AG04450 (cell line): ENCODE measurements at places on chromosomes 16 and 17.
A peak's percentile ranks its signal among the peaks of the same experiment; 100 is the strongest.

GRCh38 chr16:74888888-74889287 is 96.0 kb downstream of the WDR59 start:
- no peak for DNase-seq

- no peak for DNase-seq
Measured at GRCh38 chr16:59116744-59117143, 382.6 kb upstream of the GOT2 start.

GRCh38 chr16:1839554-1839953 is 12.5 kb downstream of the FAHD1 start:
- DNase-seq = peak; percentile 11

- DNase-seq = no peak
Measured at GRCh38 chr17:16001226-16001897, 1.7 kb downstream of the TTC19 start.

DNA sequence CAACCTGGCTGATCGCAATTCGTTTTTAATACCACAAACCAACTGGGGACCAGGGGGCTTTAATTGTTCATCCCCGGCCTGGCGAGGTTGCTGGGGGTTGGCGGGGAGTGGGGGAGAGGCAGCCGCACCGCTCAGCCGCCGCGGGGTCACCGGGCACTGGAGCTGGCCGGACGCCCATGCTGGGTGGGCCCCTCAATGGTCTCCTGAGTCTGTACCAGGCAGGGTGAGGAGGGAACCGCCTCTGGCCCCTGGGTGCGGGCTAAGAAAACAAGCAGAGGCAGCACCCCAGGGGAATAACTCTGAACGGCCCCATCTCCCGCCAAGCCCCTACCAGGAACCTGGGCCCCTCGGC is 43.9 kb downstream of the ACTG1 start:
- no peak for DNase-seq
